Activated CD4-positive, alpha-beta T cell treated with anti-CD3 and anti-CD28 coated beads, Interleukin-2, amount 50 U/mL, for 24 hours (primary cell): ENCODE measurements at places on chromosomes 4 and X.

- DNase-seq: no peak
Measured at GRCh38 chr4:112858751-112859150, 190.7 kb upstream of the ANK2 start.

DNA sequence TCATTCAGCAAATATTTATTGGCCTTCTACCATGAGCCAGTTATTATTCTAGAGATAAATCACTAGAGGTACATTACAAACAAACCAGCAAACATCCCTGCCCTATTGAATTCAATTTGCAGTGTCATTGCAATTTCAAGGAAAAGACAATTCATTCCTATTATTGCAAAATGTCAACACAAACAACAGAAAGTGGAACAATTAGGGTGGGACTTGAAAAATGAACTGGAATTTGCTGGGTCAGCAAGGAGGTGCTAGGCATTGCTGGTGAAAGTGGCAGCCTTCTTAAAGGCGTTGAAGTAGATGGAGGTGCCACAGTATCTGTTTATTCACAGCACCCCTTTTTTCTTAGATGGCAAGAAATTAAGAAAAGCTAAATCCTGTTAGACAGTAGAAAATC, 224.0 kb upstream of the BMP3 start:
- no peak for DNase-seq

GRCh38 chr4:165131247-165131832, 18.7 kb upstream of the TMEM192 start:
- peak; percentile 63 for DNase-seq

DNA sequence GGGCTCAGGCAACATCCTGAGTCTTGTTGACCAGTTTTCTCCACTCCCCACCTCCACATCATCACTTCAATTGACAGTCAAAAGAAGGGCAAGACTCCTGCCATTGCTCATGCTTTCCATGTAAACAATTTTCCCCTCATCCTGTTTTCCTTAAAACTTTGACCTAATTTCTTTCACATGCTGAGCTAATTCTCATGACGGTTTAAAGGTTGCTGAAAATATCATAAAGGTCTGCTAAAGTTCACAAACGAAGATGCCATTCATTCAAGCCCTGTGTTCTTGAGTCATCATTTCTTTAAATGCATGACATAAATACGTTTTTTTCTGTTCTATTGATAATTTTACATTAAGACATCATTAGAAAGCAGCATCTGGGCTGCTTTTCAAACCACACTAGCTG, 353.9 kb downstream of the NKX6-1 start:
- DNase-seq: no peak
